ENCODE measurements at places on chromosomes 16 and 17. TPM values are rescaled to one million over a fixed set of nuclear protein-coding genes. Genes with fewer than 3 reads are reported as not detected.

DNA sequence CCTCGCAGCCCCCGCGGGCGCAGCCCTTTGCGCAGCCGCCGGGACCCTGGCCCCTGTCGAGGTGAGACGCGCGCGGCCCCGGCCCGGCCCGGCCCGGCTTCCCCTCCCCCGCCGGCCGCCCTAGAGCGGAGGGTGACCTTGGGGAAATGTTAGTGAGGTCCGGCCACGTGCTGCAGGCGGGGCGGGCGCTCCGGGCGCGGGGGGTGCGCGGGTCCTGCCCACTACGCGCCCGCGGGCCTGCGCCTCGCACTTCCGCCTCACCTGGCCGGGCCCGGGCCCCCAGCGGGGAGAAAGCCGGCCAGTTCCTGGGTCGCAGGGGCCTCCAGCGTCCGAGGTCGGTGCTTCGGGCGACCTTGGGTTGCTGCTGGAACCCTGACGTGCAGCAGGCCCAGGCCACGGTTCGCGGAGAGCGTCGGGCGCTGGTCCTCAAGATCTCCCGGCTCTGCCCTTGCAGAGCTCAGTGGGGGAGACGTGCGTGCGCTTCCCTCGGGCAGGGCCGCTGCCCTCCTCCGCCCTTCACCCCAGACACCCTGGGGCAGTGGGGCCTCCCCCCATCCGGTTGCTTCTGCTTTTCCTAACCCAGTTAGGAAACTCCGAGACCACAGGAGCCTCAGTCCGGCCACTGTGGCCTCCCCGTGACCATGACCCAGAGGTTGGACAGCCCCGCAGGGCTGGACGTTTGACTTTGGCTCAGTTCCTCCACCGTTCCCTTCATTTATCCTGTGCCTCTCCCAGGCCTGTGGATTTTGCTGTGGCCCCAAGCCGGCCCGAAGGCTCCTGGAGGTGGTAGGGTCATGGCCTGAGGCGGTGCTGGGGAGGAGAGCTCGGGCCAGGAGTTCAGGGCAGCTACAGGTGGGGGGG, 791 bp downstream of the MCRIP2 start:
- H3K36me3 ChIP-seq = peaks cover 8% of the 10 kb centered on the region
- H3K4me1 ChIP-seq = peaks cover 10% of the 10 kb centered on the region
- peak overlapping the region; percentile 80 for H3K4me3 ChIP-seq
- H3K27ac ChIP-seq = peak overlapping the region; percentile 67

DNA sequence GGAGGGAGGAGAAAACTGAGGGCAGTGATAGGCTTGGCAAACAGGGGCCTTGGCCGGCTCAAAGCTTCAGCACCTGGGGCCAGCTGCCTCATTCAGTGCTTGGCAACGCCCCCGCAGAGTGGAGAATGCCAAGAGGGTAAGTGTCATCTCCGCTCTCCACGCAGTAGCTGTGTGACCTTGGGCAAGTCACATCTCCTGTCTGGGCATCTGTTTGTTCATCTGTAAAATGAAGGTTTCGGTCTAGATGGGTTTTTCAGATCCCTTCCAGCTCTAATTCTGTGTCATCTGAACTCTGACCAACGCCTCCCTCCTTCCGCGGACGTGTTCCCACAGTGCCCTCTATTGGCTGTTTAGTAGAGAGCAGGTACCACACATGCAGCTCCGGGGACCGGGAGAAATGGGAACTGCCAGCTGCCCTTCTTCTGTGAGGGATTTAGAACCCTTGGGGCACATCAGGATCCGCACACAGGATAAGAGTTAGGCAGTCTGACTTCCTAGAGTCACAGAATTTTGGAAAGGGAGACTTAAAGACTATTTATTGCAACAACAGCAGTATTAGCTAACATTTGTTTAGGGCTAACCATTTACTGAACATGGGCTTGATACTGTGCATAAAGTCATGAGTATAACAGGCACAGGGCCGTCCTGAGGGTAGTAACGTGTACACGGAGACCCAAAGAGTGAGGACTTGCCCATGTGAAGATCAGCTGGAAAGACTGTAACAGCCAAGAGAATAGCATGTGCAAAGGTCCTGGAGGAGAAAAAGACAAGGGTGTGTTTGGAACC, 26.8 kb downstream of the GP2 start:
- H3K27ac ChIP-seq = no peak overlapping the region
- H3K27me3 ChIP-seq = no peaks in the 10 kb centered on the region
- no peak overlapping the region for H3K4me3 ChIP-seq
- DNase-seq = peak; percentile 78
- no peaks in the 10 kb centered on the region for H3K4me1 ChIP-seq

DNA sequence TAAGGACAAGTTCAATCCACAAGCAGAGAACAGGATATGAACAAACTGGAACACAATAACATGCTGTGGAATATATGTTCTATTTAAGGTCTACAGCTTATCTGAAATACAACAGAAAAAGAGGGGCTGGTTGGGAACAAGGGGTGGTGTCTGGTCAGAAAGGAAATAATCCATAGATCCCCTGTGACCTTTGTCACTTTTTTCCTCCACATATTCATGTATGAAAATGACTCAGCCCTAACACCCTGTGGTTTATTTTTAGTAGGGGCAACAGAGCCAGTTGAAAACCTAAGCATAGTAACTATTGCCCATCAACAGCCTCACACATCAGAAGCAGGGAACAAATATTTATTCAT, 12.3 kb upstream of the SPAG9 start:
- H3K27me3 ChIP-seq = no peaks in the 10 kb centered on the region
- H3K4me3 ChIP-seq = no peak overlapping the region
- H3K27ac ChIP-seq = no peak overlapping the region
- DNase-seq = no peak

DNA sequence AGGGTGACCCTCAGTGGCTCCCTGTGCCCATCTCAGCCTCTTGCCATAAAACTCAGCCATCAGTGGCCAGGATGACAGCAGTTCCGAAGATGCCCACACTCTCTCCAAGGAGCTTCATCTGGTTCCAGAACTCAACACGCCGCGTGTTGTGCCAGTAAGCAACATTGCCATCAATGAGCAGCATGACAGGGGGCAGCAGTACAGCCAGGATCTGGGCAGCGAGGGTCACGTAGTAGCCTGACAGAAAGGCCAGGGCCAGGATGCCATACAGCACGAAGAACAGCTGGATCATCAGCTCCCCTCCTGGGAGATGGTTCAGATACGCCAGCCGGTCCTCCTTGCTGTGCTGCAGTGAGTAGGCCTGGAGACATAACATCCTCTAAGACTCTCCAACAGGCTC, 2.9 kb downstream of the TMEM101 start:
- peaks cover 9% of the 10 kb centered on the region for H3K36me3 ChIP-seq
- no peak for DNase-seq
- H3K27ac ChIP-seq = no peak overlapping the region
- no peaks in the 10 kb centered on the region for H3K27me3 ChIP-seq
- peaks cover 26% of the 10 kb centered on the region for H3K4me1 ChIP-seq

GRCh38 chr16:88720396-88720970, 14.2 kb downstream of the CTU2 start:
- H3K27ac ChIP-seq = no peak overlapping the region
- H3K4me1 ChIP-seq = no peaks in the 10 kb centered on the region
- no peaks in the 10 kb centered on the region for H3K27me3 ChIP-seq
- DNase-seq = no peak
- no peak overlapping the region for H3K4me3 ChIP-seq

DNA sequence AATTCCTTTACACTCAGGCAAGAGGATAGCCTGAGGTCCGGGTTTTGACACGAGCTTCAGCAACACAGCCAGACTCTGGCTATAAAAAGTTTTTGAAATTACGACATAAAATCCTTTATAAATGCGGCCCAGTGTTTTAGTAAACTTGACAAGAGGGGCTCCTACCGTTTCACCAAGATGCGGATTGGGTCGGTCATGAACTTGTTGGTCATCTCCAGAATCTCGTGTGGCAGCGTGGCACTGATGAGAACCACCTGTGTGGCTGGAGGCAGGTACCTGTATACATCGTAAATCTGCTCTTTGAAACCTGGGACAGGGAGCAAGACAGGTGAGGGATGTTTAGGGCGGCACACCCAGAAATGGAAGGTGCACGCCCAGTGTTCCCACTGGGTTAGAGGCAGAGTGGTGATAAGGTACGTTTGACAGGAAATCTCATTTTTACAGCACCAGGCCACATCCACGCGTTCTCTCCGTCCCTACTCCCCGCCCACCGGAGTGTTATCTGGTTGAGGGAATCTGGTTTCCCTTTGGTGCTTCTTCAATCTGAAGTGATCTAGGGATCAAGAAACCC, 8.0 kb downstream of the EIF4A3 start:
- no peak overlapping the region for H3K4me3 ChIP-seq
- H3K4me1 ChIP-seq = peaks cover 10% of the 10 kb centered on the region
- DNase-seq = no peak
- H3K36me3 ChIP-seq = peaks cover 81% of the 10 kb centered on the region
- no peaks in the 10 kb centered on the region for H3K27me3 ChIP-seq

CHD3 gene
- 158 TPM for total RNA-seq

CPHXL2 gene
- total RNA-seq = not detected

TEX14 gene
- total RNA-seq = 0.07 TPM

NKD1 gene
- total RNA-seq = 1.7 TPM

GRCh38 chr17:79974566-79975497, 60.8 kb downstream of the TBC1D16 start:
- peaks cover 8% of the 10 kb centered on the region for H3K27me3 ChIP-seq
- no peak for DNase-seq
- H3K4me1 ChIP-seq = peaks cover 2% of the 10 kb centered on the region
- no peak overlapping the region for H3K27ac ChIP-seq
- H3K36me3 ChIP-seq = no peaks in the 10 kb centered on the region
- H3K4me3 ChIP-seq = no peak overlapping the region

- H3K36me3 ChIP-seq = no peaks in the 10 kb centered on the region
- no peak overlapping the region for H3K4me3 ChIP-seq
- H3K27ac ChIP-seq = no peak overlapping the region
- peak; percentile 75 for DNase-seq
- H3K4me1 ChIP-seq = peaks cover 2% of the 10 kb centered on the region
These were observed 219.2 kb downstream of the C16orf78 start for GRCh38 chr16:49592546-49593423.

GRCh38 chr17:72913142-72913682, 179.3 kb downstream of the SLC39A11 start:
- peaks cover 1% of the 10 kb centered on the region for H3K36me3 ChIP-seq
- H3K27me3 ChIP-seq = no peaks in the 10 kb centered on the region
- no peaks in the 10 kb centered on the region for H3K4me1 ChIP-seq
- DNase-seq = no peak

SNAI3 gene
- total RNA-seq = 3.3 TPM

DNA sequence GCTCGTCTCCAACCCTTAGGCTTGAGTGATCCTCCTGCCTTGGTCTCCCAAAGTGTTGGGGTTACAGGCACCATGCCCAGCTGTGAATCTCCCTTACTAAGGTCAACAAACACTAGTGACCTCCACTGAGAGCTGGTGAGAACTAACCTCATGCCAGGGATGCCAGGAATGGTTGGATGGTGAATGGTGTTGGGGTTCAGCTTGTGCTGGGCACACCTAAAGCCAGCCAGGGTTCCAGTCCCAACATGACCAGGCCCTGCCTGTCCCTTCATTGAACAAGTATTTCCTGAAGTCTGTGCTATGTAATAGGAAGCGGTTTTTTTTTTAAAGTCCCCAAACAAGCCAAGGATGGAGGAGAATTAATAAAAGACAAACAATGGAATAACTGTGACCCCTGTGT, 56.0 kb upstream of the TOB1 start:
- DNase-seq = no peak
- H3K36me3 ChIP-seq = no peaks in the 10 kb centered on the region
- peaks cover 6% of the 10 kb centered on the region for H3K27me3 ChIP-seq
- no peak overlapping the region for H3K27ac ChIP-seq

HCRT gene
- total RNA-seq = not detected

GRCh38 chr17:65896889-65897288, 295.0 kb downstream of the CEP112 start:
- H3K4me3 ChIP-seq = no peak overlapping the region
- H3K4me1 ChIP-seq = no peaks in the 10 kb centered on the region
- no peak for DNase-seq
- H3K27me3 ChIP-seq = peaks cover 2% of the 10 kb centered on the region

DNA sequence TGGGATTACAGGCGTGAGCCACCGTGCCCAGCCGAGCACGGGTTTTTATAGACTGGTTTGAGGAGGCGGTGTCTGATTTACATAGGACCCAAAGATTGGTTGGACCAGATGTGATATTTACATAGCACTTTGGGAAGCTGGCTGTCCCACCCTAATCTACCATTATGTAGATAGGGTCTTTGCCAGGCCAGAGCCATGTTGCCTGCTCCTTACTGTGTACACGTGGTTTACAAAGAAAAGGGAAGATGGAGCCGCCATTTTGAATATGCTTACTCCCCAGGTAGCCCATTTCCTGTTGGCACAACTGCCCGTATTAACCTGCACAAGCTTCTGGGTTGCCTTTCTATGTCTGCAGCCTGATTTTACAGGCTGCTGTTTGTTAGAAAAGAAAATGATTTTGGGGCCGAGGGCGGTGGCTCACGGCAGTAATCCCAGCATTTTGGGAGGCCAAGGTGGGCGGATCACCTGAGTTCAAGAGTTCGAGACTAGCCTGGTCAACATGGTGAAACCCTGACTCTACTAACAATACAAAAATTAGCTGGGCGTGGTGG, 89.9 kb upstream of the EEF2KMT start:
- no peaks in the 10 kb centered on the region for H3K36me3 ChIP-seq
- H3K4me1 ChIP-seq = no peaks in the 10 kb centered on the region
- H3K27ac ChIP-seq = no peak overlapping the region
- no peak overlapping the region for H3K4me3 ChIP-seq
- H3K27me3 ChIP-seq = no peaks in the 10 kb centered on the region

SLC47A2 gene
- total RNA-seq = not detected

LPCAT2 gene
- 1.8 TPM for total RNA-seq

PERCC1 gene
- total RNA-seq = not detected

DNA sequence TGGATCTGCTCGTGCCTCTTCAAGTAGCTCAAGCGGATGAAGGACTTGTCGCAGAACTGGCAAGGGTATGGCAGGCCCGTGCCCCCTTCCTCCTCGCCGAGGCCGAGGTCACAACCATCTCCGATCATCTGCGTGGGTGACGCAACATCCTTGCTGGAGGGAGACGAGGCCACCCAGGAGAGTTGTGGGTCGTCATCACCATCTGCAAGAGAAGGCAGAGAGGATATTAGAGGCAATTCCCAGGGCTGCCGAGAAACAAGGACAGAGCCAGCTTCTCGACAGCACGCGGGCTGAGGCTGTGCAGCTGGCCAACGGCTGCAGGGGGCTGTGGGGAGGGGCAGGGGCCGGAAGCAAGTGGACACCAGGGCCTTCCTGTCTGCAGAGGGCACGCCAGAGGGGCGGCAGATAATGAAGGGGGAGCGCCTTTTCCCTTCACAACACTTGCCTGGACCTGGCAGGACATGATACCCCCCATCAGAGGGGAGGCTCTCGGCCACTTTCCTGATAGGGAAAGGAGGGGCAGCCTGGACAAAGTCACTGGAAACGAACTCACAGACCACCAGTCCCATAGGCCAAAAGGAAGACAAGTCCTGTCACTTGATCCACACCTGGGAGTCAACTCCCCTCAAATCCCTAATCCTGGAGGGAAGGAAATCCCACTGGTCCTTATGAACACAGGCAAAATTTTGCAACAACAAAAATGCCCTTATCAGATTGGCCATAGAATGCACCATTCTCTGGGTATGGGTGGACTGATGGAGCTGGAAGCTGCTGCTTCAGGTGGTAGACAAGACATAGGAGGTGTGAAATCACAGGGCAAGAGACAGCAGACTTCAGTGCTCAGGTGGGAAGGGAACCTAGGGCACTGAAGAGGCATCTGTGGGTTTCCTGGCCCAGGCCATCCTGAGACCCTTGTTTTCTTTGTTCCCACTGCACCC, 217.0 kb downstream of the ZNF423 start:
- no peaks in the 10 kb centered on the region for H3K36me3 ChIP-seq
- H3K27me3 ChIP-seq = no peaks in the 10 kb centered on the region
- H3K4me1 ChIP-seq = no peaks in the 10 kb centered on the region
- DNase-seq = no peak
- no peak overlapping the region for H3K27ac ChIP-seq

GJD3 gene
- 0.23 TPM for total RNA-seq

ARL5C gene
- not detected for total RNA-seq

- H3K4me1 ChIP-seq = no peaks in the 10 kb centered on the region
- H3K27me3 ChIP-seq = peaks cover 5% of the 10 kb centered on the region
- H3K27ac ChIP-seq = no peak overlapping the region
- DNase-seq = no peak
These were observed 6.6 kb upstream of the JUP start for GRCh38 chr17:41792845-41793783.
